ENCODE measurements at places on chromosomes 12 and 14. TPM values are rescaled to one million over a fixed set of nuclear protein-coding genes. Genes with fewer than 3 reads are reported as not detected.

The C12orf54 gene
- total RNA-seq: not detected

The IL31 gene
- total RNA-seq: not detected

The TC2N gene
- total RNA-seq: 26.1 TPM

The ESPL1 gene
- 2.2 TPM for total RNA-seq

The HOXC9 gene
- total RNA-seq: 9.2 TPM

The TRPV4 gene
- total RNA-seq: 0.42 TPM

The CCDC59 gene
- 107 TPM for total RNA-seq

- no peak overlapping the region for H3K27ac ChIP-seq
- no peak for DNase-seq
- peaks cover 56% of the 10 kb centered on the region for H3K27me3 ChIP-seq
- peaks cover 27% of the 10 kb centered on the region for H3K4me1 ChIP-seq
- peak overlapping the region; percentile 34 for H3K4me3 ChIP-seq
- H3K36me3 ChIP-seq: no peaks in the 10 kb centered on the region
Observed at GRCh38 chr14:94174604-94175010, 485 bp downstream of the PPP4R4 start.

DNA sequence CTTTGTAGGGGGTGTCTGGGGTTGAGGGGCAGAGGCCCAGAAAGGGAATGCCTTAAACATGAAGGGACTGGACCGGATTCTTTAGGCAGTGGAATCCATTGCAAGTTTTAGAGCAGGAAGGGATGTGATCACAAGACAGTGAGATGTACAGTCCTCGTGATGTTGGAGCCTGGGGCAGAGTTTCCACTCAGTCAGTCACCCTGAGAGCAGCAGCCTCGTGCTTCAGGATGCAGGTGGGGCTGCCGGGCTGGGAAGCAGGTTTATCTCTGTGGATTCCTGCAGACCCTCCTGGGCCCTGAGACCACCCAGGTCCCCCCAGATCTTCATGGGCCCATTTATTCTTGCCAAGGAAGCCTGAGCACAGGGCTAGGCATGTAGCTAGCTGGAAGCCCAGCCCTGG, 38.5 kb downstream of the RIN3 start:
- H3K4me3 ChIP-seq: no peak overlapping the region
- H3K4me1 ChIP-seq: peaks cover 11% of the 10 kb centered on the region
- no peaks in the 10 kb centered on the region for H3K27me3 ChIP-seq
- no peak overlapping the region for H3K27ac ChIP-seq
- H3K36me3 ChIP-seq: peaks cover 5% of the 10 kb centered on the region

GRCh38 chr12:107530701-107531100, 154.9 kb upstream of the PWP1 start:
- H3K36me3 ChIP-seq: no peaks in the 10 kb centered on the region
- no peak overlapping the region for H3K27ac ChIP-seq
- no peak for DNase-seq
- H3K4me3 ChIP-seq: no peak overlapping the region

DNA sequence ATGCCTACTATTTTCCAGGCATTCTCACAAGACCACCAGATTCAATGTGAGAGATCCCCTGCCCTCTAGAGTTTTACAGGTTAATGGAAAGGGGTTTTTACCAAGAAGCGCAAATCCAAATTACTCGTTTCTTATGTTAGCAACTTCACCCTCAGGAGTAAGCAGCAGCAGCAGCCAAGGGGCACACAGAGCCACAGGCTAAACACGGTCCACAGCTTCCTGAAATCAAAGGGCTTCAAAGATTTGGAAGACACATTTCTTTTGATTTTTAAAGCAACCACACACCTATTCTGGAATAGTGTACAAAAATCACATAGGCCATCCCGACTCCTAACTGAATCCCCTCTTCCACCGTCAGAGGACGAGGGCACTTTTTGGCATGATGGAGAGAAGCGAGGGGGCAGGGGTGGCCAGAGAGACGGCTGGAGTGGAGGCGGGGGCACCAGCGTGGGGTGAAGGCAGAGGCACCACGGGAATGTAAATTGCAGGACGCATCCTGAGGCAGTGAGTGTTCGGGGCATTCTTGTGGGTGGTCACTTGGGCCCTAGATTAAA, 107.0 kb downstream of the ARF6 start:
- H3K27me3 ChIP-seq: no peaks in the 10 kb centered on the region
- H3K4me1 ChIP-seq: no peaks in the 10 kb centered on the region
- no peak for DNase-seq

DNA sequence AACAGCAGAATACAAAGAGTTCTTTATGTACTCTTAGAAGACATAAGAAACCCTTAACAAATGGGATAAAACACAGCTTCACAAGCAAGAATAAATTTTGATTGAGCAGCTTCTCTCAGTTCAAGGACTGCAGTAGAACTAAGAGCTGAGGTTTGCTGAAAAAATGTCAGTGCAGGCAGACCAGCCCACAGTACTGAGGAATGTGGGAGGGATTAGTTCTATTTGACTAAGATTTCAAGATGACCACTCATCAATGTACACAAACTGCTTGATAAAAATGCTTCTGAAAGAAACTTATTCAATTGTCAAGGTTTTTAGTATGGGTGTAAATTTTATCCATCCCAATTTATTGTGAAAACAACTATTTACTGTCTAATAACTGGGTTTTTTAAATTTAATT, 138.4 kb downstream of the SEC23A start:
- H3K36me3 ChIP-seq: no peaks in the 10 kb centered on the region
- no peaks in the 10 kb centered on the region for H3K4me1 ChIP-seq
- DNase-seq: no peak
- no peak overlapping the region for H3K4me3 ChIP-seq
- H3K27ac ChIP-seq: no peak overlapping the region

DNA sequence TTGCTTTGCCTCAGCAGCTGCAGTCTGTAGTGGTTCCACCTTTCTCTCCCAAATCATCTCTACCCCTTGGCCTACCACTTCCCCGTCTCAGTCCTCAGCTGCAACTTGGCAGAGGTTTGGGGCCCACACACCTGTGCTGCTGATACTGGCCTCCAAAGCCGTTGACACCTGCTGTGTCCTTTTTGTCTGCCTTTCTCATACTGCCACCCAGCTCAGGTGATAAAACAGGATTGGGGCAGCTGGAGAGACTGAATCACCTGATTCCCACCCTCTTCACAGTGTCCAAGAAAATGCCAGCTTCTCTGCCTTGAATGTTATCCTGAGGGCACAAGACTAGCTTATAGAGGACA, 103.7 kb downstream of the ETV6 start:
- DNase-seq: no peak
- peak overlapping the region; percentile 30 for H3K27ac ChIP-seq
- no peaks in the 10 kb centered on the region for H3K4me1 ChIP-seq
- peaks cover 13% of the 10 kb centered on the region for H3K36me3 ChIP-seq
- H3K4me3 ChIP-seq: no peak overlapping the region

GRCh38 chr12:91947459-91947858, 198.2 kb downstream of the BTG1 start:
- H3K27me3 ChIP-seq: no peaks in the 10 kb centered on the region
- H3K27ac ChIP-seq: no peak overlapping the region
- DNase-seq: no peak

DNA sequence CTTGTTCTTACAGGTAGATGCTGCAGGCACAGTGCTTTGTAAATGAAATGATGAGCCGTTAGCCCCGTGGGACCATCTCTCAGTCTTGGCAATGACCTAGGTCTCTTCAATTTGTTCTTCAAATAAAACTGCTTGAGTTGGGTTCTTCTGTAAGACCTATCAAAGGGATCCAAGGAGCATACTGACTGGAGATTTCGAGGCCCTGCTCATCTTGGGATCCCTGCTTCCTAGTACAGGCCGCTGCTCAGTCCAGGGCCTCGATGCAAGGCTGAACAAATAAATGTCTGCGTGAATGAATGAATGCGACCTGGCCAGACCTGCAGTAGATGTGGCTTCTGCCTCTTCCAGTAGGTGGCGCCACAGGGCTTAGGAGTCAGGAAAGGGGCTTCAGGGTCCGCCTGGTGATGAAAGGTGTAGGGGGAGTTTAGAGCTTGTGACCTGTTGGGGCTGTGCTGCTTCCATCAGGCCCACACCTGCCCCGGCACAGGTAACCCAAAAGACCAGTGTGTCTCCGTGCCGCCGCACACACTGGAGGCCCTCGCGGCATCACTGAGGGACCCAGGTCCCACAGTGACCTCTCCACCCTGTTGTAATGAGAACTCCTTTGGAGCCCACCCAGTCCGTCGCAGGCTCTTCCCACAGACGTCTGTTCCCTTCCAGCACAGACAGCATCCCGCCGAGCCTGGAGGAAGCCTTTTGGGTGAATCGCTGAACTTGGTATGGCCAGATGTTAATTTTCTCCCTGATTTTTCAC, 4.4 kb downstream of the CACNA1C start:
- H3K27me3 ChIP-seq: peaks cover 25% of the 10 kb centered on the region

DNA sequence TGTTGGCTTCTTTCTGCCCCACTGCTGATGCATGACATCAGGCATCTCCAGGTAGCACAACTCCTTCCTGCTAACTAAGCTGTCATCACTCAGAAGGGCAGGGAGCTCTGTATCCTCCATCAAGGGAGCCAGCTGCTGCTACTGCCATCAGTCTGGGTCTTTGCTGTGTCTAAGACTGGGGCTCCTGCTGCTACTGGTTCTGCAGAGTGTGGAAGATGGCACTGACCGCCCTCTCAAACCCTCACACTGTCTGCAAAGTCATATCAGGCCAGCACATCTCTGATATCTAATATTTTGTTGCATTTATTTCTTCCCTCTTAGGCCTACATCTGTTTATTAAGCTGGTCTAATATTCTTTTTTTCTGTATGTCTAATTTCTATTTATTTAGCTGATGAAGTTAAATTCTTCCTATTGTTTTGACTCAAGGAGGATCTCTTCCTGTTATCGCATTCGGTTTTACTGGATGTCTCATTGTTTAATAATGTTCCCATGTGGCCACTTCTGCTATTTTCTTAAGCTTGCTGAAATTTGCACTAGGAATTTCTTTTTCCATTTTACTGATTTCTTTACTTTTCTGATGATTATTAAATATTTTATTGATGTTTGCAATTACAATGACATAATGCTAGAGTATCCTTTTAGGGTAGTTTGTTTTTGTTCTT, 7.6 kb upstream of the E2F7 start:
- H3K27ac ChIP-seq: no peak overlapping the region
- H3K4me1 ChIP-seq: no peaks in the 10 kb centered on the region
- no peaks in the 10 kb centered on the region for H3K36me3 ChIP-seq
- H3K27me3 ChIP-seq: no peaks in the 10 kb centered on the region

- no peaks in the 10 kb centered on the region for H3K36me3 ChIP-seq
- DNase-seq: no peak
- no peak overlapping the region for H3K27ac ChIP-seq
- H3K4me3 ChIP-seq: no peak overlapping the region
Observed at GRCh38 chr12:13425766-13426165, 229.2 kb downstream of the EMP1 start.

- H3K4me3 ChIP-seq: peak overlapping the region; percentile 51
- H3K27me3 ChIP-seq: no peaks in the 10 kb centered on the region
- H3K36me3 ChIP-seq: no peaks in the 10 kb centered on the region
- H3K27ac ChIP-seq: peak overlapping the region; percentile 83
- H3K4me1 ChIP-seq: no peaks in the 10 kb centered on the region
- no peak for DNase-seq
Observed at GRCh38 chr14:95156161-95157047, 925 bp downstream of the DICER1 start.

GRCh38 chr12:108801736-108802100, 55.7 kb downstream of the SSH1 start:
- no peak for DNase-seq
- peak overlapping the region; percentile 24 for H3K4me3 ChIP-seq
- H3K4me1 ChIP-seq: peaks cover 29% of the 10 kb centered on the region
- H3K36me3 ChIP-seq: peaks cover 7% of the 10 kb centered on the region

DNA sequence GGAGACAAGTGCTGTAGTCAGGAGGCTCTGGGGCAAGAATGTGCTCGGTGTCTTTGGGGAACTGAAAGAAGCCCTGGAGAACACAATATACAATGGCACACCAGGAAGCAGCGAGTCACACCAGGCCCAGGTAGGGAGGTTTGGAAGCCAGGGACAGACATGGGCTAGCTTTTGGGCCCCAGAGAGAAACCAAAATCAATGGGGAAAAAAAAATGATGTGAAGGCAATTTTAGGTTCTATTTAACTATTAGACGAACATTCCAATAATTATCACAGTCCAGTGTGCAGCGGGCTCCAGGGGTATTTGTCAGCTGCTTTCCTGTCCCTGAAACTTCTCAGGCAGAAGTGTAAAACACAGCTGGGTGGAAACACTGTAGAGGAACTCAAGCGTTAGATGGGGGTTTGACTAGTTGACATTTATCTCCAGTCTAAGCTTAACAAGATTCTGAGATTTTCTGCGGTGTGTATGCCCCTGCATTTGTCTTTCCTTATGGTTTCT, 21.8 kb upstream of the EGLN3 start:
- no peaks in the 10 kb centered on the region for H3K4me1 ChIP-seq
- H3K36me3 ChIP-seq: no peaks in the 10 kb centered on the region
- no peak for DNase-seq
- no peak overlapping the region for H3K27ac ChIP-seq
- no peak overlapping the region for H3K4me3 ChIP-seq
- no peaks in the 10 kb centered on the region for H3K27me3 ChIP-seq

GRCh38 chr14:84825481-84826251, 704.3 kb upstream of the FLRT2 start:
- DNase-seq: no peak
- no peak overlapping the region for H3K27ac ChIP-seq
- H3K4me1 ChIP-seq: no peaks in the 10 kb centered on the region
- no peak overlapping the region for H3K4me3 ChIP-seq
- H3K27me3 ChIP-seq: no peaks in the 10 kb centered on the region
- no peaks in the 10 kb centered on the region for H3K36me3 ChIP-seq

DNA sequence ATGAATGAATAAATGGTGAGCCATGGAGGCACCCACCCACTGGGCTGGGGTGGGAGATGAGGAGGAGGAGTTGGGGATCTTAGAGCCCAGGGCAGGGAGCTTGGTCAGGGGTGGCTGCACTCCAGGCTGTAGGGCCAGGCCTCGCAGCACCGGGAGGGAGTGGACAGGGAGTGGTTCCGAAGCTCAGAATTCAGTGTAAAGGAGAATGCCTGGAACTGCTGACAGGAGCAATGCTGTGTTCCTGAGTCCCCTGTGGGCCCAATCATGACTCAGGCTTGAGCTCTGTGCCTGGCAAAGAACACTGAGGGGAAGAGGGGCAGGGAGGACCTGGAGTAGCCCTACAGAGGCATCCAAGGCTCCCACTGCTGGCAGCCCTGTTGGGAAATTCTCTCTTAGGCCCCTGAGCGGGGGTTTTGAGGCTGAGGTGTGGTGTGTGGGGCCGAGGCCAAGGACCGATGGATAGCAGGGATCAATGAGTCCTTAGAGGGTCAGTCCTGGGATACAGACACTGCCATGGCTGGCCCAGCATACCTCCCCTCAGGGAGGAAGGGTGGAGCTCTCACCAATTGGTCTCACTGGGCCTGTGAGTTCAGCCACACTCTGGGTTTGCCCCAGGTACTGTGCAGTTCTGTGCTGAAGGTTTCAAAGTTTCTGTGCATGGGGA, 9.5 kb upstream of the RABGGTA start:
- H3K4me1 ChIP-seq: no peaks in the 10 kb centered on the region
- no peaks in the 10 kb centered on the region for H3K36me3 ChIP-seq
- peak overlapping the region; percentile 63 for H3K27ac ChIP-seq

Data from tibial nerve (tissue), 4 donors.